ENCODE measurements at places on chromosomes 1 and 21.

DNA sequence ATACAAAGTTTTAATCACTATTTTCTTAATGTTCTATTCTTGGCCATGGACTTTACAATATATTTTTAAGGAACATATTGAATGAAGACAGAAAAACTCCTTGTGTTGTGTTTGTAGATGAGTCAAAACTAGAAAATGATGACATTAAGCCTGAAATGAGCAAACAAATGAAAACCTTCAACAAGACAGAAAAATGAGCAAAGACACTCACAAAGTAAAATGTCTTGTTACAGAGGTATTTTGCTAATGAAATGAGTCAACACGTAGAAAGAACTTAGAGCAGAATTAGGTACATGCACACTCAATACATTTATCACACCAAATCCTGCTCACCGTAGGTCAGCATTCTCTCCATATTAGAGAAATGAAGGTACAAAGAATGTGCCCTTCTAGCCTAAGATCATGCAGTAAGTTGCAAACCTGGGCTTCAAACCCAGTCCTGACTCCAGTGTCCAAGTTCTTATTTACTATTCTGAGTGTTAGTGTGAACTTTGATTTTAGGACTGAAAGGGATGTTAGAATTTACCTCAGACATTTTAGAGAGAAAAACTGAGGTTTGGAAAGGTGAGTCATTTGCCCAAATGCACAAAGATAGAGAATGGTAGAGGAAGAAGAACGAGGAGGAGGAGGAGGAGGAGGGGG is 133.9 kb upstream of the SGIP1 start:
- no peak for DNase-seq

DNA sequence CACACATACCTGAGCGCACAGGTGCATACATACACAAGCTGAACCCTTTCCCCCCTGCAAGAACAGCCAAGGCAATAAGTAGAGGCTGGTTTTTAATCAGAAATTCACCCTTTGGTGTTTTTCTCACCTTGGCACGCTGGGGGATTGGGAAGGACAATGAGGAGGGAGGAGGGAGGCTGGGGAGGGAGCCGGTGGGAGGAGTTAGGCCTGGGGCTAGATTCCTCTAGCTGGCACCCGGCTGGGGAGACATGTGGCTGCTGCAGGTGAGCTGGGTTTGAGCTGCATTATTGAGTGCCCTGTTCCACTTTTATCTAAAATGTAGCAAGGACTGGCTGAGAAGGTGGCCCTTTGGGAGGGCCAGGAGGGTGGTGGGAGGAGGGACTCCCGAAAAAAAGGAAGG is 97.8 kb upstream of the CSF3R start:
- no peak for DNase-seq

DNA sequence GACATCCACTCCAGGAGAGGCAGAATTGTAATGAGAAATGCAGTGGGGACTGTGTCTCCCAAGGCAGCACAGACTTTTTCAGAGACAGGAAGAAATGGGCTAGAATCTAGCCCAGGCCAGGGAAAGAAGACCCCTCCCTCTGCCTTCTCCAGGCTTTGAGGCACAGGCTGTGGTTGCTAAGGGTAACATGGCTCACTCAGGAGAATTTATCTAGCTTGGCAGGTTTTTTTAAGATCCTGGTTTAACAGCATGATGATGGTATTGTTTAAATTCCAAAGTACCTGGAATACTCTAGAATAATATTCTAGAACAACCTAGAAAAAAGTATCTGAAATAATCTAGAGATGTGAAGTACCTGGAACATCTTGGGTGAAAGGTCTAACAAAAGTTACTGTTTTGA is 125.6 kb downstream of the URB2 start:
- DNase-seq = no peak

DNA sequence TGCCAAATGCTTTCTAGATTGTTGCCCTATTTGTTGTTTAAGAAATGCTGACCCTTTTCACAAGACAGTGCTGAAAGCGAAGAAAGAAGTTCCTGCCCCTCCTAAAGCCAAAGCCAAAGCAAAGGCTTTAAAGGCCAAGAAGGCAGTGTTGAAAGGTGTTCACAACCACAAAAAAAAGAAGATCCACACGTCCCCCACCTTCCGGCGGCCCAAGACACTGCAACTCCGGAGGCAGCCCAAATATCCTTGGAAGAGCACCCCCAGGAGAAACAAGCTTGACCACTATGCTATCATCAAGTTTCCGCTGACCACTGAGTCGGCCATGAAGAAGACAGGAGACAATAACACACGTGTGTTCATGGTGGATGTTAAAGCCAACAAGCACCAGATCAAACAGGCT is 55.7 kb downstream of the PSMG1 start:
- DNase-seq = no peak

- DNase-seq = peak; percentile 50
These were observed 1.9 kb upstream of the TTLL10 start for GRCh38 chr1:1171546-1172340.

- DNase-seq = no peak
These were observed 6.9 kb upstream of the SLC35F3 start for GRCh38 chr1:233897325-233898162.

- no peak for DNase-seq
These were observed 113.6 kb downstream of the MACF1 start for GRCh38 chr1:39317910-39318633.

DNA sequence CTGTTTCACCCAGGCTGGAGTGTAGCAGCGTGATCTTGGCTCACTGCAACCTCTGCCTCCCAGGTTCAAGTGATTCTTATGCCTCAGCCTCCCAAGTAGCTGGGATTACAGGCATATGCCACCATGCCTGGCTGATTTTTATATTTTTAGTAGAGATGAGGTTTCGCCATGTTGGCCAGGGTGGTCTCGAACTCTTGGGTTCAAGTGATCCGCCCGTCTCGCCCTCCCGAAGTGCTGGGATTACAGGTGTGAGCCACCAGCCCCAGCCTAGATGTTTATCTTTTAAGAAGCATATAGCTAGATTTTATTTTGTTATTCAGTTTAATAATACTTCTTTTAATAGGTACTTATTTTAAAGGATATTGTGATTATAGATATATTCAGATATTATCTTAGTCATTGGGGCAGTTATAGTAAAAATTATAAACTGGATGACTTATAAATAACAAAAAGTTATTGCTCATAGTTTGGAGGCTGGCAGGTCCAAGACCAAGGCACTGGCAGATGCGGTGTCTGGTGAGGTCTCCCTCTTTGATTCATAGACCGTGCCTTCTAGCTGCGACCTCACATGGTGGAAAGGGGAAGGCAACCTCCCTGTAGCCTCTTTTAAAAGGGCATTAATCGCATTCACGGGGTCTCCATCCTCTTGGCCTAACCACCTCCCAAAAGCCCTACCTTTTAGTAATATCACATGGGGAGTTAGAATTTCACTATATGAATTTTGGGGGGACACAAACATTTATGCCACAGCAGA is 3.1 kb upstream of the KCNE2 start:
- no peak for DNase-seq

DNA sequence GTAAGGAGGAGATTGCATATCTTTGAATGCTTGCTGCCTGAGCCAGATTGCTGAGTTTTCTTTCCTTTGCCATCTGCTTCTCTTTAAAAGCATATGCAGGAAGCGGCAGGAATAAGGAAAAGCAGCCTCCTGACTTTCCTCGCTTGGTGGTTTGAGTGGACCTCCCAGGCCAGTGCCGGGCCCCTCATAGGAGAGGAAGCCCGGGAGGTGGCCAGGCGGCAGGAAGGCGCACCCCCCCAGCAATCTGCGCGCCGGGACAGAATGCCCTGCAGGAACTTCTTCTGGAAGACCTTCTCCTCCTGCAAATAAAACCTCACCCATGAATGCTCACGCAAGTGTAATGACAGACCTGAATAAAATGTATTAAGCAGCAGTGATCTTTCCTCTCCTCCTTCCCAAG is 1.5 kb downstream of the CORT start:
- no peak for DNase-seq

GRCh38 chr21:15144026-15144425 is 79.2 kb upstream of the NRIP1 start:
- no peak for DNase-seq

- DNase-seq = no peak
These were observed 179.6 kb downstream of the PLPP3 start for GRCh38 chr1:56399795-56400194.

GRCh38 chr1:169202791-169203665 is 96.5 kb downstream of the ATP1B1 start:
- DNase-seq = no peak

GRCh38 chr21:33232291-33233034 is 2.7 kb downstream of the IFNAR2 start:
- no peak for DNase-seq

DNA sequence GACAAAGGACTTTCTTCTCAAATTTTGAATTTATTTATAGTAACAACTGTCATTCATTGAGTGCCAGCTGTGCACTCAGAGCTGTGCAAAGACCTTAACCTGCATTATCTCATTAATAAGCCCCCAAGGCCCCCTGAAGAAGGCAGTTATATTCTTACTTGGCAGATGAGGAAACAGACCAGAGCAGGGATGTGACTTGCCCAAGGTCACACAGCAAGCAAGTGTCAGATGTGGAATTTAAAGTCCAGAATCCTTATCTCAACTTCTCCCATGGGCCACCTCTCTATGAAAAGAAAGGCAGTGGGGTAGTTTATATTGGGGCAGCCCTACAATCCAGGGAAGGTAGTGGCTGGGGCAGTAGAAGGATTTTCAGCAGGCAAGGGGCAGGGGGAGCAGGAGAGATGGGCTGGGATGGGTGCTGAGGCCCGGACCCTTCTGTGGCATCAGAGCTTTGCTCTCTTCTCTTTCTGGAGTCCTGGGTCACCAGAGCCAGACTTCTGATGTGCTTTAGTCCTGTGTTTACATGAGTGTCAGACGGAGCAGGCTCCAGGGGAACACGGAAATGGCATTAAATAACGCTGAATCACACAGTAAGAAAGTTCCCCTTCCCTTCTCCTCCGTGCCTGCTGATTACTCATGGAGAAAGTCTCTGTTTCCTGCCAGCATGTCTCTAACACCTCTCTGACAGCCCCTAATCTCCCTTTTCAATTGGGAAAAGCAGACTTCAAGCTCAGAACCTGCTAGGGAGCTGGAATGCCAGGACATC is 39.5 kb downstream of the EPHB2 start:
- no peak for DNase-seq

- no peak for DNase-seq
These were observed 14.6 kb upstream of the SLC6A17 start for GRCh38 chr1:110135666-110136065.

- DNase-seq = no peak
These were observed 8.1 kb upstream of the CGN start for GRCh38 chr1:151502859-151503780.

DNA sequence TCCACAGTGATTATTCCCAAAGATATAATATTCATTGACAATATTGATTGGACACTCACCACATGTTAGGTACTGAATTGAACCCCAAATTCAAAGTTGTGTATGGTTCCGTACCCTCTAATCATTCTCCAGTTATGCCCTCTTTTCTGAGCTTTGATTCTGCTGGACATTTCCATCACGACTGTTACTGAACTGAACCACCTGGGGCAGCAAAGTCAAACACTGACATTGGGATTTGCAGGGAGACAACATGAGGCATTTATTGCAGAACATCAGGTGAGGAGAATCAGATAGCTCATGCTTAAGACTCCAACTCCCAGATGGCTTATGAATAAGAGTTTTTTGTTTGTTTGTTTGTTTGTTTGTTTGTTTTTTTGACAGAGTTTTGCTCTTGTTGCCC is 420.9 kb downstream of the DISC1 start:
- DNase-seq = no peak

- DNase-seq = no peak
These were observed at the start of gene LCE3E for GRCh38 chr1:152566681-152567080. Gene LCE3E (minus strand): TSS chr1:152566780. CDS start chr1:152566208, 572 bp downstream.

GRCh38 chr21:40534886-40535285 is 312.1 kb downstream of the DSCAM start:
- DNase-seq = no peak

GRCh38 chr1:36212782-36213181 is 11.5 kb upstream of the THRAP3 start:
- no peak for DNase-seq
